ENCODE measurements at places on chromosomes 6 and 20.

GRCh38 chr6:98041056-98041455 lies 758.0 kb upstream of the MMS22L start:
- DNase-seq, result no peak

- peak; percentile 54 for DNase-seq
These were observed 686.7 kb downstream of the COL12A1 start for GRCh38 chr6:74519163-74519562.

DNA sequence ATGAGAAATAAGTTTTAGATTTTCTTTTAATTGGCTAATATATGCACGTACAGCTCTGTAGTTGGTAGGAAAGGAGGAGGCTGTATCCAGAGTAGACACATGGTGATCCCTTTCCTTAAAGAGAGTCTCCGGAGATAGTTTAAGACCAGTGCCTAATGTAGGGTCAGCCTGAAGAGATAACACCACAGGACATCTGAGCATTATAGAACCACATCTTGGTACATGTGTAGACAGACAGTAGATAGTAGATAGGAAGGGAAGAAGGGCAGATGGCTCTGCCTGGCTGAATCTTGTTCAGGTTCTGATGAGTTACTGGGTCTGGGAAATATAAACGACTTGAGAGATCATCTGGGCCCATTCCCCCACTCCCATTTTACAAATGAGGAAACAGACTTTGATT lies 18.5 kb downstream of the CHMP4B start:
- DNase-seq, result no peak

DNA sequence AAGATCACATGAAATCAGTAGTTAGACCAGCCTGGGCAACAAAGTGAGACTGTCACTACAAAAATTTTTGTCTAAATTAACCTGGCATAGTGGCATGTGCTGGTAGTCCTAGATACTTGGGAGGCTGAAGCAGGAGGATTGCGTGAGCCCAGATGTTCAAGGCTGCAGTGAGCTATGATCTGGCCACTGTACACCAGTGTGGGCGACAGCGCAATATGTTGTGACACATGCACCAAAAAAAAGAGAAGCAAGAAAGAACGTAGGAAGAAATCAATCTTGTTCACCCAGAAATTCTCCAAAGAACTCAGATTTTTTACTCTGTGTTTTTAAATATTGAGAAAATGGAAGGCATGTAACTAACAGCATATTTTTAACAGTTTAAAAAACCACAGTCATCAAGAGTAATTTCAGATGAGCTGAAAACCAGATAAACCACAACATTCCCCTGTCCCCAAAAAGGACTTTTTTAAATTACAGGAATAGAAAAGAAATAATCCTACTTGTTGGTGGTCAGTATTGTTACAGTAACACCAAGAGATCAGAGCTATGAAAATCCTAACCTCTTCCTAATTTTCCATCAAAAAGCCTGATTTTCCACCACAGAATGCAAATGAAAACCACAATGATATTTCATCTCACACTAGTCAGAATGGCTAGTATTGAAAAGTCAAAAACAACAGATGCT lies 240.2 kb downstream of the KHDC1L start:
- peak; percentile 49 for DNase-seq

DNA sequence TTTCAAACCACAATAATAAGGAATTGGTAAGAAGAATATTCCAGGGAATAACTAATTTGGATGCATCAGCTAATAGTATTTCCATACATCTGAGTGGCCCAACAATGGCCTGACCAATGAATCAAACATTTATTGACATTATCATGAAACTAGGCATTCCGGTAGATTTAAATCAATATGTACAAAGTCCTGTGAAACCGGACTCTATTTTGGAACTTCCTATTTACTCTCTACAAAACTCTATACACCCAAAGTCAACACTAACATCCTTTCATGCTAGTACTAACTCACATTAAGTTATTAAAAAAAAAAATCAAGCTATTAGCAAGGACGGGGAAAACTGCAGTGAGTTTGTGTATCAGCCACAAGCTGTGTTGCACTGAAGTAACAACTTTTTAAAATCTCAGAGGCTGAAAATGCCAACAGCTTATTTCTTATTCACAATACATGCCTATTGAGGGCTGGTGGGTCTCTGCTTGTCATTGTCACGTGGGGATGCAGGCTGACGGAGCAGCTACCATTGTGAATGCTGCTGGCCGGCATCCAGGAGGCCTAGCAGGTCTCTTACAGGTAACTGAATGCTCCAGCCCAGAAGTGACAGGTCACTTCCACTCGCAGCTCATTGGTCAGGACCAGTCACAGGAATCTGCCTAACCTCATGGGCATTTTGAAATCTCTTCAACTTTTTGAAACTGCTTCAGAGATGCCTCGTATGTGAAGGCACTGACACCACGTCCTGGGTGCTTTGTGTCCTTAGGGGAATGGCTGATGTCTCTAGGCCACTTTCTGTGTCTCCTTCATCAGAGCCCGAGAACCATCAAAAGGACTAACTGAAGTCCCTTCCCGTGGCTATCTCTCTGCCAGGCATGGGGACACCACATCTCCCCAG lies 76.3 kb downstream of the SLC22A23 start:
- no peak for DNase-seq

GRCh38 chr6:142816031-142816430 lies 128.9 kb downstream of the HIVEP2 start:
- no peak for DNase-seq

- peak; percentile 30 for DNase-seq
These were observed 66.7 kb upstream of the TOP1 start for GRCh38 chr20:40961686-40962640.

DNA sequence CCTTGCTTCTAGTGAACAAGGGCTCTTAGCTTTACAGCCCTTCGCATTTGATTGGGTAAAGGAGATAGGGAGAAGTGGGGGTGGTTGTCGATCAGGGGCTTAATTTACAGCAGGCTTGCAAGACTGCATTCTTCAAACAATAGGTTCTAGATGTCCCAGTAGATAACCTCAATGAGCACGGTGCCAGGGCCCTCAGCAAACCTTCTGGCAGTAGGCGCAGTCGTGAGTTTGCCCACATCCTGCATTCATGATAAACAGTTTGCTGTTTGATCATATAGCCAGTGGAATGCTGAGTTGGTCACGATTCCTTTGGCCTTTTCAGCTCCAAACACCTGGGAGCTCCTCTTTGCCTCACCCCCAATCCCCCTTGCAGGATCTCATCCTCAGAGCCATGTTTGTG lies 27.5 kb downstream of the SUN5 start:
- DNase-seq, result no peak

DNA sequence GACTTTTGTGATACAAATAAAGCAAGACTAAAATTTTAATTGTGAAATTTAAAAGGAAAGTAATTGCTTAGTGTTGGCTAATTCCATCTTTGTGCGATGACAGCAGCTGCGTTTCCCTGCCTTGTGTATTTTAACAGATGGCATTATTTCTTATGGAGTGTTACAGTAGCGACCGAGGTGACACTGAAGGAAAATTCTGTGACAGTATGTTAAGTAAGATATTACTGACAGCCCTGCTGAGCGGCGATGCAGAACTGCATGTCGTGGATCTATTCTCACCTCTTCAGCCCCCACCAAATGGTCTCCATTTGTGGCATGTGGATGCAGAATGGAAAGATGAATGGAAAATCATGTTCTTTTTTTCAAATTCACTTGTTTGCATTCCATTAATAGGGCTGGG lies 289.4 kb downstream of the RNF144B start:
- DNase-seq, result no peak

GRCh38 chr6:101779051-101779844 lies 385.7 kb downstream of the GRIK2 start:
- DNase-seq, result peak; percentile 26

GRCh38 chr6:9985481-9985880 lies 429.4 kb downstream of the TFAP2A start:
- DNase-seq, result no peak

- peak; percentile 52 for DNase-seq
These were observed 347.8 kb upstream of the PLCB4 start for GRCh38 chr20:8721098-8721497.

GRCh38 chr6:119348748-119349360 lies 707 bp downstream of the MAN1A1 start:
- DNase-seq, result peak; percentile 25

DNA sequence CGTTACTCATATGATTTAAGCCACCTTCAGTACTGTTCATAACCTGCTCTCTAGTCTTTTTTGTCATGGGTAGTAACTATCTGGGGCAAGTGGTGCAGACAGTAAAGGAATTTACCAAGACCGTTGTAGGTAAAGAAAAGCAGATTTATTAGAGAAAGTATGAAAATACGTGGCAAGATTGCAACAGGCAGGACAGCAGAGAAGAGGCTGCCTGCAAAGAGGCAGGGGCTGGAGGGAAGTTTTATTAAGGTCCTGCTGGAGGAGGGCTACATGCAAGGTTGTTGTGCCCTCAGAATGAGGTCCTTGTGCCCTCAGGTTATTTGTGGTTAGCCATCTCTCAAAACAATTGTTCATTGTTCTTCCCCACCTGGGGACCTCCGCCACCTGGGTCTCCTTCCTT lies 444.3 kb downstream of the BCKDHB start:
- no peak for DNase-seq

DNA sequence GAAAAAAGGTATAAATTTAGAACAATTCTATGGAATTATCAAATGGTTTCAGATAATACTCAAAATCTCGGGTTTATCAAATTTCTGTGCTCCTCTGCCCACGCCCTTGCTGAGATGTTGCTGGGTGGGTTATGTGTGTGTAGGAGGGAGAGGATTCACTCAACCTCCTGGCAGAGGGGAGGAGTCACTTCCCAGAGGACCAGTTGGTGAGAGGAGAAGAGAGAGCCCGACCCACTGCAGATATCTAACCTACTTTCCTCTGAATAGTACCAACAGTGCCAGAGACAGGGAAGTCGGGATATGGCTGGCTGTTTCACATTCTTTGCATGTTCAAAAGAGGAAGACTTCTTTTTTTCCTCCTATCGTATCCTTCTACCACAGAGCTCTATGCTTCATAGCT lies 187.1 kb upstream of the MAN1A1 start:
- no peak for DNase-seq

- no peak for DNase-seq
These were observed 19.4 kb downstream of the SDHAF4 start for GRCh38 chr6:70586114-70586513.

GRCh38 chr20:23625236-23625964 lies 12.4 kb downstream of the CST3 start:
- DNase-seq, result no peak

All from AG08395 (cell line).